Esophagus squamous epithelium (tissue), 5 donors: ENCODE measurements at places on chromosomes 1 and 21.

- no peak for DNase-seq
Measured at GRCh38 chr1:24545662-24546061, 10.2 kb upstream of the NCMAP start.

- DNase-seq, result no peak
Measured at GRCh38 chr1:192506741-192507155, 68.8 kb upstream of the RGS1 start.

- no peak for DNase-seq
Measured at GRCh38 chr1:16167331-16168143, 11.7 kb upstream of the EPHA2 start.

DNA sequence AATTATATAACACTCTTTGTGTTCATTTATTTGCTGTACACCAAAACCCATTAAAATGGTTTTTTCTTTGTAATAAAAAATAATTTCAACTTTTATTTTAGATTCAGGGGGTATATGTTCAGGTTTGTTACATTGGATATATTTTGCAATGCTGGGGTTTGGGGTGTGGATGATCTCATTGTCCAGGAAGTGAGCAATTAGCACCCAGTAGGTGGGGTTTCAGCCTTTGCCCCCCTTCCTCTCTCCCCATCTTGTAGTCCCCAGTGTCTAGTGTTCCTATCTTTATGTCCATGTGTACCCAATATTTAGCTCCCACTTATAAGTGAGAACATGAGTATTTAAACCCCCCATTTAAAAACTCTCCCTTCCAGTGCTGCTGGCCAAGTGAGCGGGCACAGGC is 184.6 kb downstream of the RHOU start:
- no peak for DNase-seq

- DNase-seq, result no peak
Measured at GRCh38 chr21:38468989-38469388, 29.3 kb downstream of the ERG start.

- DNase-seq, result no peak
Measured at GRCh38 chr1:32927441-32927840, 26.3 kb upstream of the TMEM54 start.

DNA sequence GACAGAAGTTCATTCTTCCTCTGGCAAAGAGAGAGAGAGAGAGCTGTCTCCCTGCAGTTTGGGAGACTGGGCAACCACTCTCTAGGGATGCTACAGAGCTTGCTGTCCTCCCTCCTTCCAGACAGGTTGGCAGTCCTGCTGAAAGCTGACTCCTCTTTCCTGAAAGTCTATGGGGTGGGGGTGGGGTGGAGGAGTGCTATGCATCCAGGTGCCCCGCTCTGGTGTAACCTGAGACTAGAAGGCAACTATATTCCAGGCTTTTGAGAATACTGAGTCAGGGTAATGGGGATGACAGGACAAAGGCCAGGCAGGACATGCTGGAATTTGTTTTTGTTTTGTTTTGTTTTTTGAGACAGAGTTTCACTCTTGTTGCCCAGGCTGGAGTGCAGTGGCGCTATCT is 55.4 kb downstream of the OPTC start:
- DNase-seq, result no peak

DNA sequence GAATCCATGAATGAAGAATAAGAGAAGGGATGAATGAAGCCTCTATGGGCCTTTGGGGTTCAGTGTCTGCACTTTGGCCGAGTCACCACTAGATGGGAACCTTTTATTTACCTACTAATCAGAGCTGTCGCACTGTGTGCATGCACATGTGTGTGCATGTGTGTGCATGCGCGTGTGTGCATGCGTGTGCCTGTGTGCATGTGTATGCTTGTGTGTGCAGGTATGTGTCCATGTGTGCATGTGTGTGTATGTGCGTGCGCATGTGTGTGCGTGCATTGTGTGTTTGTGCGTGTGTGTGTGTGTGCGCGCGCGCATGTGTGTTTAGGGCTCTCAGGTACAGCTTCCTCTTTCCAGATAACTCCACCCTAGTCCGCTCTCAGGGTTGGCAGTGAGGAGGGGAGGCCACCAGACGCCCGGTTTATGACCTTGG is 20.4 kb upstream of the UBXN10 start:
- DNase-seq, result no peak

DNA sequence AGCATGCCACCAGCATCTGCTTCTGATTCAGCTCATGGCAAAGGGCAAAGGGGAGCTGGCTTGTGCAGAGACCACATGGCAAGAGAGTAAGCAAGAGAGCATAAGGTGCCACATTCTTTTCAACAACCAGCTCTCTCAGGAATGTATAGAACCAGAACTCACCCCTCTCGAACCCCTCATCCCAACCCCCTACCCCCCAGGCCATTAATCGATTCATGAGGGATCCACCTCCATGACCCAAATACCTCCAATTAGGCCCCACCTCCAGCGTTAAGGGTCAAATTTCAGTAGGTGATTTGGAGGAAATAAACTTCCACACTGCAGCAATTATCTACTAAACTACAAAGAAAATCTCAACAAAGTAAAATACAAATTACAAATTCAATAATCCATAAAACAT is 32.2 kb upstream of the LRRC7 start:
- no peak for DNase-seq
